ENCODE measurements at places on chromosomes 2 and 18. TPM values are rescaled to one million over a fixed set of nuclear protein-coding genes. Genes with fewer than 3 reads are reported as not detected.

Gene AMER3
- total RNA-seq = not detected

Gene RGPD5
- total RNA-seq = 94.3 TPM

Gene GPBAR1
- total RNA-seq = 2.6 TPM

DNA sequence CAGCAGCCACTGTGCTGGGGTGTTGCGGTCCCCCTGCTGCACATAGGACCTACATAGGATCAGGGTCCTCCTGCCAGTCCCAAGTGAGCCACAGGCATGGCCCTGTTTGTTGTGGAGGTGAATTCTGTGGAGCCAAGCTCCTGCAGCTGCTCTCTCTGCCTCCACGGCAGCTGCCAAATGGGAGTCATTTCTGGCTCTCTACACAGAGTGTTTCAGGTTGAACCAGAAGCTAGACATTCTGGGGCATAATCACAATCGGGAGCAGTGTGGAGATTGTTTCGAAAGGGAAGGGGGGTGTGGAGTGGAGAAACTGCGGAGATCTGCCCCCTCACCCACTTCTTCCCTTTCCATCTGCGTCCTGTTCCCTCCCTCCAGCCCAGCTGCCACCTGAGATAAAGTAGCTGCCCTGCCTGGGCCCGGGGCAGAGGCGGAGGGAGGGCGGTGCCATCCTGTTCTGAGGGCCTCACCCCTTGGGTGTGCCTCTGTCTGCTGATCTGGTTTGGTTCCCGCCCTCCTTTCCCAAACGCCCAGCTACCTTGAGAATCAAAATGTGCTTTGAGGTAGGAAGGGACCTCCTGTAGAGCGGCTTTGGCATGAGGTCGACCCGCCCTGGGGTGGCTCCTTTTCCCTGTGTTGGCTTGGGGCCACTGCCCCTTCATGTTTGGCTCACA lies 139.4 kb downstream of the WDSUB1 start:
- peak overlapping the region; percentile 56 for H3K27ac ChIP-seq
- H3K36me3 ChIP-seq = no peaks in the 10 kb centered on the region
- DNase-seq = peak; percentile 74

DNA sequence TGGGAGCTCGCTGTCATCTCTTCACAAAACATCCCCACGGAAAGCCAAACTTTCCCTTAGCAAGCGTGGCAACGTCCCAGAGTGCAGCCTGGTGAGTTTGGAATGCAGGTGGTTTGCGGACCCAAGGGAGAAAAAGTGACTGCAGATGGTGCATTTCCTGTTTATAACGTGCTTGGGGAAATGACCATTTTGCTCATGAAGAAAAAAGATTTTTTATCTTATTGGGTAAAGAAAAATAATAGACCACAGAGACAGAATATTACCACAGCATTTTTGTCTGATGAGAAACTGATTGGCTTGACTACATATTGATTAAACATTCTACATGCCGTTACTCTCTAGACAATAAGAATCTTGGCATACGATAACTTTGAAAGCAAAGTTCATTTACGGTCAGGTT lies 136.5 kb downstream of the COPS8 start:
- H3K27ac ChIP-seq = no peak overlapping the region
- H3K36me3 ChIP-seq = no peaks in the 10 kb centered on the region
- no peaks in the 10 kb centered on the region for H3K4me1 ChIP-seq

GRCh38 chr18:26867471-26867870 lies 2.0 kb upstream of the AQP4 start:
- H3K27ac ChIP-seq = peak overlapping the region; percentile 48
- H3K36me3 ChIP-seq = no peaks in the 10 kb centered on the region
- H3K4me3 ChIP-seq = no peak overlapping the region
- no peak for DNase-seq

GRCh38 chr2:158413581-158413980 lies 43.0 kb downstream of the CCDC148 start:
- no peaks in the 10 kb centered on the region for H3K4me1 ChIP-seq
- H3K27ac ChIP-seq = no peak overlapping the region
- DNase-seq = no peak
- H3K36me3 ChIP-seq = no peaks in the 10 kb centered on the region

DNA sequence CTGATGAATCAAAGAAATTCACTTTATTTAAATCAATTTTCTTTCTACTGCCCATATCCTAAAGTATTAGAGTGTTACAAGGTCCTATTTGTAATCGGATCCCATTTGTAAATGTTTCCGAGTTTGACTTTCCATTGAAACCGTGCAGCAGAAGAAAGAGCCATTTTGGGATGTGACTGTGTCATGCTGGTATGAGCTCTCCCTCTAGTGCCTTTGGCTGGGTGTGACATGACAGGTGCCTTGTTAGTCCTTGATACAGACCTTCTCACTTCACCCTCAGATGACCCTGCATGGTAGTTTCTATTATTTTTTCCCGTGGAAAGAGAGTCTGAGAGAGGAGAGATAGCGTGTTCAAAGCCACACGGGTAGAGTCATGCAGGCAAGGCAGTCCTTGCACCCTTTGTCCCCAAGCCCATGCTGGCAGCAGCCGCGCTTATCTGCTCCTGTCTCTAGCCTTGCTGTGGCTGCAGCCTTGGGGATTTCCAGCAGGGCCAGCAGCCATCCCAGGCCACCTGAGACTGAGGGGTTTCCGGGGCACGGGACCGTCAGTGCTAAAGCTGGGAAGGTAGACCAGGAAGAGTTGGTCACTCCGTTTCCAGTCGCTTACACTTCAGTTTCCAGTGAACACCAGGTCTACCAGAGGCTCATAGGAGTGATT lies 21.4 kb downstream of the CHMP1B start:
- DNase-seq = no peak
- peaks cover 5% of the 10 kb centered on the region for H3K36me3 ChIP-seq
- no peak overlapping the region for H3K27ac ChIP-seq
- no peak overlapping the region for H3K4me3 ChIP-seq
- H3K4me1 ChIP-seq = no peaks in the 10 kb centered on the region

GRCh38 chr18:62634979-62635630 lies 80.2 kb upstream of the PHLPP1 start:
- H3K27ac ChIP-seq = no peak overlapping the region
- no peaks in the 10 kb centered on the region for H3K27me3 ChIP-seq
- H3K4me1 ChIP-seq = no peaks in the 10 kb centered on the region
- H3K4me3 ChIP-seq = no peak overlapping the region

GRCh38 chr2:194545978-194546377 lies 1111.0 kb upstream of the SLC39A10 start:
- no peak for DNase-seq
- H3K27ac ChIP-seq = no peak overlapping the region
- no peak overlapping the region for H3K4me3 ChIP-seq

GRCh38 chr2:151707857-151708256 lies 26.4 kb downstream of the NEB start:
- H3K27me3 ChIP-seq = no peaks in the 10 kb centered on the region
- H3K4me1 ChIP-seq = no peaks in the 10 kb centered on the region
- no peak for DNase-seq
- no peak overlapping the region for H3K27ac ChIP-seq
- no peak overlapping the region for H3K4me3 ChIP-seq
- no peaks in the 10 kb centered on the region for H3K36me3 ChIP-seq
